Esophagus muscularis mucosa (tissue), 4 donors: ENCODE measurements at places on chromosomes 5 and 9. TPM values are rescaled to one million over a fixed set of nuclear protein-coding genes. Genes with fewer than 3 reads are reported as not detected.

DNA sequence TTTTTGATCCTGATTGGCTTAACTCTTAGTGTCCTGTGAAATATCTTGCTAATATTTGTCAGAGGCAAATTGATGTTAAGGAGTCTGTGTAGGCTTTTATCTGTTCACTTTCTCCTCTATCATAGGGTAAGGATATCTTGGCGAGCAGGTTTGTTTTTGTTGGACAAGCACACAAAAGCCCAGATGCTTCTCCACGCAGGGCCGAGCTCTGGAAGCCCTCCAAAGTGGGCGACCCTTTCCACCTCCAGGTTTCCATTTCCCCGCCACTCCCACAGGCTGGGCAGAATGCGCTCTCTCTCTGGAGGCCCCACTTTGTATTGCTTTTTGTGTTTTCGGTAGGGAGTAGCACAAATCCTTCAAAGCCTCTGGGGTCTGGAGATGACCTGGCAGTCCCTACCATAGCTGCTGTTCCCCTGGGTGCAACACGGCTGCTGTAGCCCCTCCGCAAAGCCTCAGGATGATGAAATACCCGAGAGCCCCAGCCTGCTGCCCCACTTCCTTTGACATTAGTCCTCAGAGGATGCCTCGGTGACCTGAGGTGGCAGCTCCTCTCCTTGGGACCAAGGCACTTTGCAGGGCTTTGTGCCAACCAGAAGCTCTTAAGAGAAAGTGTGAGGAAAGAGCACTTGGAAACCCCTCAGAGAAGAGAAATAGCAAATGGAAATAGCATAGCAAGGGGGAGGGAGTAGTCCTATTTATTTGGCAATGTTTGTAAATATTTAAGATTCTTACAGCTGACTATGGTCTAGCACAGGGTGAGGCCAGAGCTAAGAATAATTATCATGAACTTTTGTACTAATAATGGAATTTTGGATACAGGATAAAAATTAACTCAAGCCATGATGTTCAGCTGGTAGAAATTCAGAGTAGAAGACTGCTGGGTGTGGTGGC, 122.8 kb downstream of the ARHGEF28 start:
- no peak for DNase-seq

The NDST1 gene
- total RNA-seq: 91.8 TPM

DNA sequence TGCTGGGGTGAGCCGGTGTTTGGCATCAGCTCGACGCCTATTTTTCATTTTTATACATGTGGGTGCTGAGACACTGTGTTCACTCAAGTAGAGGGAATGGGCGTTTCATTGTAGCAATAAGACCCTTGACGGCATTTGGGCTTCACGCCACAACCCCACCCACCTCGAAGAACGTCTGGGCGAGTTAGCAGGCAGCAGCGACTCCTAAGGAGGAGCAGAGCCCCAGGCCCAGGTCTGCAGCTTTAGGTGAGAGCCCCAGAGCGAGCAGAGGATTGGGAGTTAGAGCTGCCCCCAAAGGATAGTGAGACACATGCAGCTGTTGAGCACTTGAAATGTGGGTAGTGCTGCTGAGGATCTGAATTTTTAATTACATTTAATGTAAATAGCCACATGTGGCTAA, 1.6 kb upstream of the ZFP62 start:
- DNase-seq: peak; percentile 50

The RETREG1 gene
- total RNA-seq: 9.3 TPM

The FOXD4 gene
- total RNA-seq: 0.33 TPM

- no peak for DNase-seq
Measured at GRCh38 chr9:16060436-16061129, 507.7 kb downstream of the CCDC171 start.

GRCh38 chr5:82560969-82561368, 282.8 kb upstream of the RPS23 start:
- DNase-seq: no peak

DNA sequence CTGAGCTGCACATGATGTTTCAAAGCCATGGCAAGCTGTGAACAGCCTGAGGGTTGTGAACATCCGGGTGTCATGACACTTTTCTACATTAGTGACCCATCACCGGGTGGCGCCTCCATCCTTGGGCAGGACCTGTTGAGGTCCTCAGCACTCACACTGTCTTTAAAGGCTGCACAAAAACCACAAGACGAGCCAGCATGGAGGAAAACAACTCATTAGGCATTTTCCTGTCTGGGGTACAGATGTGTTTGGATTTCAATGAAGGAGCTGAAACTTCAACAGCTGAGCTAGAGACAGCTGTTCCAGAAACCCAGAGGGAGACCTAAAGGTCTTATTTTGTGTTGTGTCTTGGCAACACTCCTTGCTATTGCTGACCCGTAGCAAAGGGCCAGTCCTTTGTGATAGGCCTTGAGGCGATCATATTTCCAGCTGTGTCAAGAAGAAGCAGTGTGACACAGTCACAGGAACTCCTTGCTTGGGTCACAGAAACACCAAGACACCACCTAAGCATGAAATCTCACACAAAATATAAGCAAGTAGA, 151.8 kb upstream of the VLDLR start:
- DNase-seq: no peak

DNA sequence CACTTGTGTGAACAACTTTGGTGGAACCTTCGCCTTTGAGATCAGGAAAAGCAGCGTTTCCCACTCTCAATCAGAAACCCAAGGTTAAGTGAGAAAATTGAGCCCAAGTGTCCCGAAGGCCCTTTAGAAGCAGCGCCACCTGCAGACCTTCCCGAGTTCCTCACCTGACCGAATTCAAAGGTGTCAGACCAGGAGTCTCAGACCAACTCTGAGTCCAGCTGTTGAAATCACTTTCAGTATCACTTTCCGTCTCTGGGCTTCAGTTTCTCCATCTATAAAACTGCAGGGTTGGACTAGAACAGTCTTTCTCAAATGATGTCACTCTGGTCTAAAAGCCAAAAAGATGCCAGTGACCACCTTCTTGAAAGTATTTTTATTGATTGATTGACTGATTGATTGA, 31.7 kb upstream of the GRHPR start:
- no peak for DNase-seq

The IL9 gene
- total RNA-seq: not detected

The IL13 gene
- not detected for total RNA-seq

DNA sequence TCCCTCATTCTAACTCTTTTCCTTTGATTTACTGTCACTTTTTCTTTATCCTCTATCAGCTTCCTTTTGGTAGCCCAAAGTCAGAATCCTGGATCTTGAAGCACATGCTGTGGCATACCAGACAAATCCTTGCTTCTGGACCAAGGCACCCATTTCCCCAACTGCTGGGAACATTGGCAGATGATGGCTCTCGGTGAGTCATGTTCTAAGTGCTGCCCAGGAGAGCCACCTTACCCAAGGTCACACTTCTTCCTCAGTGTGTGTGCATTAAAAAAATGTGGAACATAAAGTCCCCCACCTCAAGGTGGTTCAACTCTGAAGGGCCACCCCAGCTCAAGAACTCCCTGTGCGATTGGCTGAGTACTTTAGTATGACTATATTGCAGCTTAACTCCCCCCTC, 141.4 kb upstream of the PUM3 start:
- peak; percentile 64 for DNase-seq

The PCDHB4 gene
- 3.0 TPM for total RNA-seq

DNA sequence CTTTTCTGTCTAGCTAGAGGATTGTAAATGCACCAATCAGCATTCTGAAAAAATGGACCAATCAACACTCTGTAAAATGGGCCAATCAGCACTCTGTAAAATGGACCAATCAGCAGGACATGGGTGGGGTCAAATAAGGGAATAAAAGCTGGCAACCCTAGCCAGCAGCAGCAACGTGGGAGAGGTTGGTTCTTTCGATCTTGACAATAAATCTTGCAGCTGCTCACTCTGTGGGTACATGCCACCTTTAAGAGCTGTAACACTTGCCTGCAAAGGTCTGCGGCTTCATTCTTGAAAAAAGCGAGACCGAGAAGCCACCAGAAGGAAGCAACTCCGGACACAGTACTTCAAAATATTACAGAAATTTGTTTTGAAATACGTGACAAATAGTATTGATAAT, 424.6 kb upstream of the CDH9 start:
- no peak for DNase-seq

The PCDHAC1 gene
- total RNA-seq: 3.9 TPM

GRCh38 chr5:78221467-78221866, 73.0 kb downstream of the AP3B1 start:
- DNase-seq: no peak

DNA sequence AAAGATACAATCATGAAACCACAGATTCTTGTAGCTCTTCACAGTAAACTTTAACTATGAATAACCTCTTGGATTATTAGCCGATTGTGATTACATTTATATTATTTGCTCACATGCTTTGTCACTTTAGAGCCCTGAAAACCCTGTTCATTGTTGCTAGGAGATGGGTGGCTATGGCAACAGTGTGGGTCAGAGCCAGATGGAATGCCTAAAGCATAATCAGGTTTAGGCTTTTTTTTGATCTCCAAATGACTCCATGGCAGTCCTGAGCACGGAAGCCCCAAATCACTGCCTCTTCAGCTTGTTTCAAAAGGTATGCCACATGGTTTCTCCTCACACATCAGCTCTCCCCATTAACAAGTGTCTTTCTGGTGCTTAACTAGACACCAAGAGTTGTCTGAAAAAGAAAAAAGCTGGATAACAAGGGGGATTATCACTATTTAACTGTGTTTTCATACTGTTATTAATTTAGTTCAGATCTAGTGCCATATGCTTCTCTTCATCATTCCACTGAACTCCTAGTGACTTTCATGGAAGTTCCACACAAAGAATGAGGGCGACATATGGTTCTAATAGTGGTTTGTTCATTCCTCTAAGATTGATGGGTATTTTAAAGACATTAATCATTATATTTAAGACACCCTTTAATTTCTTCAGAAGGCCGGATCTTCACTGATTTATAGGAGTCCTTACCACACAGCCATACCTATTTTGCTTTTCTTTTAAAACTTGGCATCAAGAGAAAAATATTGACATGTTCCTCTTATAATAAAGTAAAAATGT, 88.8 kb upstream of the PAM start:
- DNase-seq: no peak

The RASEF gene
- total RNA-seq: 0.29 TPM

DNA sequence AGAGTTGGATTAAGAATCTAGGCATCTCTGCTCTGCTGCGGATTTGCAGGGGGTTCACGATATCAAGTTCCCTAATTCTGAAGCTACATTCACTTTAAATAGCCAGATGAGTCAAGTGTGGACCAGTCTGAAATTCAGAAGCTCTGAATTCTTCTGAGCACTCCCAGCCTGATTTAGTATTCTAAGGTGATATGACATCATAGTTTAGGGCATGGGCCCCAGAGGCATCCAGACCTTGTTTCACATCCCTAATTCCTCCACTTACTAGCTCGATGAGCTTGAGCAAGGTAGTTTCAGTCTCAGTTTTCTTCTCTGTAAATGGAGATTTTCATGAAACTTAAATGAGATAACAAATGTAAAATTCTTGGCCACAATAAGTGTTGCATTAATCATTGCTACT, 65.2 kb downstream of the TMEM167A start:
- DNase-seq: no peak
